ENCODE measurements at places on chromosomes 13 and 19.

DNA sequence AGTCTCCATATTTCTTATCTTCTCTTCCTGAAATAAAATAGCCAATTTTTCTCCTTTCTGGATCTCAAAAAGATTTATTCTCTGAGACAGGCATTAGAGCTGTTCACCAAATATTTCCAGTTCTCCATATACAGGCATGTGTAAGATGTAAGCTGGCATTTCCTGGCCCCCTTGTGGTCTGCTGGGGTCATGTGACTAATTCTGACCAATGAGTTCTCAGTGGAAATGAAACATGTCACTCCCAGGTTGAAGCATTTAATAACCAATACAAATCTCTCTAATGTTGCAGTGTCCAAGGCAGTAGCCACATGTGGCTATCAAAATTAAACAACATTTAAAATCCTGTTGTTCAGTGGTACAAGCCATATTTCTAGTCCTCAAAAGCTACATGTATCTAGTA, 14.8 kb upstream of the CACNA1A start:
- no peak for DNase-seq

DNA sequence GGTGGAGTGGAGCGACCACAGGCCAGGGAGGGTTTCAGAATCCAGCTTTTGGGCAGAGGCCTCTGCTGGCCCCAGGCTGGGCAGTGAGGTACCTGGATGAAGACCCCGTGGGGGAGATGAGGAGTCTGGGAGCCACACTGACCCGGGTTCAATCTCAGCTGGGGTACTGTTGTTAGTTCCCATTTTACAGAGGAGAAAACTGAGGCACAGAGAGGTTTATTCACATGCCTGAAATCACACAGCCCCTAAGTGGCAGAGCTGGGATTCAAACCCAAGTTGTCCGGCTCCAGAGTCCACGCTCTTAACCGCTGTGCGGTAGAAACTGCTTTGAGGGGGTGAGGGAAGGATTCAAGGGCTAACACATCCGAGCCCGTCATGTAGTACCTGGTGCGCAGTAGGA, 45.0 kb downstream of the MYH14 start:
- no peak for DNase-seq

- no peak for DNase-seq
Measured at GRCh38 chr13:101594936-101595335, 142.5 kb downstream of the ITGBL1 start.

DNA sequence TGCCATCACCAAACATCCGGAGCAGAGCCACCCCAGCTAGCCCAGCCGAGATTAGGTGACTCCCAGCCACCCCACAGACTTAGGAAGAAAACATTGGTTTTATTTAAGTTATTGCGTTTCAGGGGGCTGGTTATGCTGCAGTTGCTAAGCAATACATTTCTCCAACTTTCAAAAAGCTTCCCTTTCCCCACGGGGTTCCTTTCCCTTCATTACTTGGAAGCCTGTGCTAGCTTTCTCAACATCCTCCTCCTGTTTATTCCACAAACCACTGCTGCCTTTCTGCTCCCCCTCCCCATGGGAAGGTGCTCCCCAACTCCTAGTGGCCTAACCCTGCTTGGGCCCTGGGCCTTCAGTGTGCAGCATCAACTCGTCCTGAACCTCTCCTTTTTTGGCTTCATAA, 52.6 kb downstream of the CDADC1 start:
- DNase-seq, result no peak

- no peak for DNase-seq
Measured at GRCh38 chr13:54563286-54563685, 1534.7 kb downstream of the OLFM4 start.

- no peak for DNase-seq
Measured at GRCh38 chr19:45470762-45471081, 2.9 kb downstream of the FOSB start.

DNA sequence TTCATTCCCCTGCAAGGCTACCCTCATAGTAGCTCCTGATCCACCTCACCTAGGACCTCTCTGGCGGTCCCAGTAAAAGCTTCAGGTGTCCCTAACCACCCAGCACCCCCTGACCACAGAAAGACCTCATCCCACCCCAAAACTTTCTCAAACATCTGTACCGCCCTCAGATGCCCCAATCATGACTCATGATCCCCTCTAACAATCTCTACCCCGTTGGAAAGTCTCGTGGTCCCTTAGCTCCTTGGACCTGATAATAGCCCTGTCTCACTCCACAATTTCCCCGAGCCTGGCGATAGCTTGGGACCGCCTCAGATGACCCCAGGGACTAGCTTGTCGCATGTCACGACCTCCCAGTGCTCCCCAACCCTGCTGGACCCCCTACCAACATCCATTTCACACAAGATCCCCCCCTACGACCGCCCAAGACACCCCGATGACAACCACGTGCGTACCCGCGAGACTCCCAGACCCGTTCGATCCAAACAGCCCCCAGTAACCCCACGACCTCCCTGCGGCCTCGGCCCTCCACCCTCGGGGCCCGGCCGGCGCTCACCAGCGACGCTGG, 450 bp downstream of the NDUFA11 start:
- DNase-seq, result no peak

DNA sequence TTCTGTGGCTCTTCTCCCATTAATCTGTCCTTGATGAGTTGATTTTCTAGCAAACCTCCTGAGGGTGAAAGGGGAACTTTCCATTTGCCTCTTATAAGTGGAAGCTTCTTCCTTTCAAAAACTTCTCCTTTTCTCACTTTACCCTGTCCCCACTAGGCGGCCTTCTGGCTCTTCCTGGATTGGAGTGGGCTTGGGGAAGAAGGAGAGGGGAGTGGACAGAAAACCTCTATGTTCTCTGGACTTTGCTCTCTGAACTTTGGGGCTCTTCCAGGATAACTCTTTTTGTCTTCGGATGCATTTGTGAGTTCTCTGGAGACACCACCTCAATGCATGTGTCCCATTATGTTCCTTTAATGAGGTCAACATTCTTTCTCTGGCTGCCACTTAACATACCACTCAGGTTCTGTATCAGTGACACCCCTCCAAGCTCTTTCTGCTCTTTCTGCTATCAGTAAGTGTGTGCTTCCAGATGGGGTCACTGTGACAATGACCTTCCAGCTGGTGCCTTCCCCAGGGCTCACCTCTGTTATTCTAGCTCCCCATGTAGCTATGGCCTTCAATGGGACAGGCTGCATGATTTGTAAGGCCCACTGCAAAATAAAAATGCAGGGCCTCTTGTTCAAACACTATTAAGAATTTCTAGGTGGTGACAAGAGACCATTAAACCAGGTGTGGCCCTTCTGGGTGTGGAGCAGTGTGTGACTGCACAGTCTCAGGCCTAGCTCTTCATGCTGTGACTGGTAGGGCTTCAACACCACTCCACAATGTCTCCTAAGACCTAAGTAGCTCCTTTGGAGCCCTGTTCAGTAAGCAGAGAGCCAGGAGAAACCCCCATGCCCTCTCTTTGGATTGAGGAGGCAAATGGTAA, 389.2 kb downstream of the EFNB2 start:
- DNase-seq, result no peak

DNA sequence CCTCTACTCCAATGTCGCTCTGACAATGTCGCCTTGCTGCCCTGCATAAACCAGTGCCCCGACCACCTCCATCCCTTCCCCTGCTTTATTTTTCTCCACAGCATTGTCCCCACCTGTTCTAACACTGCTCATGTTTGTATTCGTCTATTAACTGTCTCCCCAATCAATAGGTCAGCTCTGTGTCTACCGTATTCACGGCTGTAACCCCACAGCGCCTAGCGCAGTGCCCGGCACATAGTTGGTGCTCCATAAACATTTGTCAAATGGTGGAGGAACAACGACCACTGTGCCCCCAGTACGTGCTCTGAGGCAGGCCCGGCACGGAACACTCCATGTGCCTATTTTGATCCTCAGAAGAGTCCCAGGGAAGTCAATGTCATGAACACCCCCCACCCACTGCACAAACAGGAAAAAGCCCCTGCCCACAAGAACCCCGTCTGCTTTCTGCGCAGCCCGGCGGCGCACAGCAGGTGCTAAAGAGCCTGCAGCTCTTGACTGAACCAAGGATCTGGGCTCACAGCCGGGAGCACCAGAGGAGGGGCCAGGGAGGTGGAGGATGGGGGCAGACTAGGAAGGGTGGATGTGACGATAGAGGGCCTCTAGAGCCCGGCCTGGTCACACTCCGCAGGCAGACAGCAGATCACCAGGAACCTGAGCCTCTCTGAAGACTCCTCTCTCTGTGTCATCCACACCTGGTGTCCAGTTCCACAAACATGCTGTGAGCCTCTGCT, 1.8 kb upstream of the CEACAM16 start:
- DNase-seq, result no peak

- no peak for DNase-seq
Measured at GRCh38 chr19:50512112-50512998, 1.4 kb downstream of the ASPDH start.

DNA sequence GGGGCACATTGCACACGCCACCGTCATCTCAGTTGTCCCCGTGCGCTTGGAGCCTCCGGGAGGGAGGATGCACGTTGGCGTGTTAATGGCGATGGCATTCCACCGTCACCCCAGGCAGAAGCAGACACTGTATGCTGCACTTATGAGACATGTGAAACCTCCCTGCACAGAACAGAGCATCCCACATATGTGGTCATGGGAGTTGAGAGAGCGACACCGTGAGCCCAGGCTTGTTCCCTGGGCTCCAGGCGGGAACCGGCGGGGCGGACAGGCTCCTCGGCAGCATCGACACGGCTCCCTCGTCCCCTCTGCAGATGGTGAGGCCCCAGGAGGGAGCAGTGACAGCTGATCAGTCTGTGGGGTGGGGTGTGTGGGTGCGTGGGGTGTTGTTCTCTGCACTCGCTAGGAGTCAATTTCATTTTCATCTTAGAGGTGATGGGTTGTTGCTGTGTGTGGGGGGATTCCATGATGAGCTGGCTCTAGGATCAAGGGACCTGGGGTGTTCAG, 40.4 kb downstream of the CRTC1 start:
- no peak for DNase-seq

DNA sequence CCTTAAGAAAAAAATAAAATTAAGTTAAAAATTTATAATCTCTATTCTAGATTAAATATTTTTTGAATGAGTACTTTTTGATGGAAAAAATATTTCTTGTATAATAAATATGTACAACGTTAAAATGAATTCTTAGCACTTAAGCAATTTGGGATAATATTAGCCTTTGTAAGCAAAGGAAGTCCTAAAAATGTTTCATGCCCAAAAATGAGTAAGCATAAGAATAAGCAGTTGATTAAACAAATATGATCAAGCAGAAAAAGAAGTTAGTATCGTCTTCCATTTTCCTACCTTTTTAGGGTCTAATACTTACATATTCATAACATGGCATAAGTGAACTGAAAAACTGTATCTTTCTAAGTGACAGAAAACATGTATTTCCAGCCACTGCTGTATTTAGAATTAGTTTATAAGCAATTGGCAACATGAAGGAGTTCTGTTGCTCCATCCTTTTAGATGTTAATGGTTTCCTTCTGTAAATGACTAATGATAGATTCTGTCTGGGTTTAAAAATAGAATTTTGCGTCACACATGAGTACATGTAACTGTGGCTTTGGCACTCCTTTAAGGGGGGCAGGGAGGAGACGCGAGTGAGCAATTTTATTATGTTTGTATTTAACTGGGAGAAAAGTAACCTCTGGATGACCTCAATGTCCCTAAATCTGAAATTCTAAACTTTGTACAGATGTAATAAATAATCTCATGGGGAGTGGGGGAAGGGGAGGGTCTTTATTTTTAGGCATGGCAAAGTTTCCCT, 237.4 kb downstream of the RGCC start:
- no peak for DNase-seq

- DNase-seq, result peak; percentile 10
Measured at GRCh38 chr19:18939922-18940768, 872 bp downstream of the HOMER3 start.

GRCh38 chr13:35630551-35631275, 154.2 kb upstream of the MAB21L1 start:
- peak; percentile 13 for DNase-seq

GRCh38 chr19:49427855-49428546, 2.8 kb downstream of the GFY start:
- no peak for DNase-seq

- DNase-seq, result no peak
Measured at GRCh38 chr19:17234911-17235299, 8.9 kb downstream of the OCEL1 start.

DNA sequence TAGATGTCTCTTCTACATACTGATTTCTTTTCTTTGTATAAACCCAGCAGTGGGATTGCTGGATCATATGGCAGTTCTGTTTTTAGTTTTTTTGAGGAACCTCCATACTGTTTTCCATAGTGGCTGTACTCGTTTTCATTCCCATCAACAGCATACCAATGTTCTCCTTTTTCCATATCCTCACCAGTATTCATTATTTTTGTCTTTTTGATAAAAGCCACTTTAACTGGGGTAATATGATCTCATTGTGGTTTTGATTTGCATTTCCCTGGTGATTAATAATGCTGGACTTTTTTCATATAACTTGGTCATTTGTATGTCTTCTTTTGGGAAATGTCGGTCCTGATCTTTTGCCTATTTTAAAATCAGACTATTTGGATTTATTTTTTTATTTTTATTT, 108.5 kb downstream of the PAN3 start:
- no peak for DNase-seq

DNA sequence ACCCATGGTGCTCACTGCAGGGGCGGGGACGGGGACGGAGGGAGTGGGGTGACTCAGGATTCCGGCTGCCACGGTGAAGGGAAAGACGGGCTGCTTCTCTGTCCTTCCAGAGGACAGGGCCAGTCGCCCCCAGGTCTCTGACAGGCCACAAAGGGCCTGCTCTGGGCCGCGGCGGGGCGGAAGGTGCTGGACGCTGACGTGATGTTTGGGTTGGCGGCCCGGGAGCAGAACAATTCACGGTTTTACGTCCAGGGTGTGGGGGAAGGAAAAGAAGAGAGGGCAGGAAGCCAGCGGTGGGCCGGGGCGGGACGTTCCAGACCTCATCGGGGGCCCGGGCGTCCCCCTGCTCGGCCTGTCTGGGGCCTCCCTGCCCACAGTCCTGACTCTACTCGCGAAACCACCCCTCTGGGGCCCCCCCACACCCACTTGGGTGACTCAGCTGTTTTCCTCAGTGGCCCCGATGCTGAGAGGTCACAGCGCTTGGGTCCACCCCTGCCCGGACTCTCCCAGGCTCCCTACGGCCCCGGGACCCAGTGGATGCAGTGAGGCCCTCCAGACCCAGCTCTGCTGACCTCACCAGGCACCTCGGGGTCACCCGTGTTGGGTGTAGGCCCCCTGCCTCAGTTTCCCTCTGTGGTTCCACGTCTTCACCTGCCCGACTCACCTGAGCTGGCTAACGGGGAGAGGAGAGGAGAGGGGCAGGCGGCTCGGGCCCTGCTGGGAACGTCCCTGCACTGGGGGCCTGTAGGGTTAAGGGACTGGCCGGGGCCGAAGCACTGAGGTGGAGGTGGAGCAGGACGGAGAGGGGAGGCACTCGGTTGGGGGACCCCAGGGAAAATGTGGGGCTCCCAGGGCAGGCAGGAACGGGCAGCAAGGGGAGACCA, 29.2 kb downstream of the PIP5K1C start:
- no peak for DNase-seq

DNA sequence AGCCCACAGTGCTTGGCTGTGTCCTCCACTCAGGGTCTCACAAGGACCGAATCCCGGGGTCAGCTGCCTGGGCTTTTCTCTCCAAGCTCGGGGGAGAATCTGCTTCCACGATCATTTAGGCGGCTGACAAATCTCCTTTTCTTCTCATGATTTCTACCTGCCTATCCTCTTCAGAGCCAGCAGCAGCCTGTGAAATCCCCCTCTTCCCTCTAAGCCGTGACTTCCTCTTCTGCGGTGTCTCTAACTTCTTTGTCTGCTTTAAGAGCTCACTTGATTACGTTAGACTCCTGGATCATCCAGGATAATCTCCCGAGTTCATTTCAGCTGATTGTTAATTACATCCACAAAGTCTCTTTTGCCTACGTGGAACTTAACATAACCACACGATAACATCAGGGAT, 22.5 kb upstream of the ZNF845 start:
- DNase-seq, result no peak
